ENCODE measurements at places on chromosomes 11 and 22.
A peak's percentile ranks its signal among the peaks of the same experiment; 100 is the strongest.

GRCh38 chr22:29211466-29211865 is 5.8 kb downstream of the EMID1 start:
- DNase-seq = no peak

GRCh38 chr11:77110836-77111235 is 8.2 kb downstream of the OMP start:
- no peak for DNase-seq

DNA sequence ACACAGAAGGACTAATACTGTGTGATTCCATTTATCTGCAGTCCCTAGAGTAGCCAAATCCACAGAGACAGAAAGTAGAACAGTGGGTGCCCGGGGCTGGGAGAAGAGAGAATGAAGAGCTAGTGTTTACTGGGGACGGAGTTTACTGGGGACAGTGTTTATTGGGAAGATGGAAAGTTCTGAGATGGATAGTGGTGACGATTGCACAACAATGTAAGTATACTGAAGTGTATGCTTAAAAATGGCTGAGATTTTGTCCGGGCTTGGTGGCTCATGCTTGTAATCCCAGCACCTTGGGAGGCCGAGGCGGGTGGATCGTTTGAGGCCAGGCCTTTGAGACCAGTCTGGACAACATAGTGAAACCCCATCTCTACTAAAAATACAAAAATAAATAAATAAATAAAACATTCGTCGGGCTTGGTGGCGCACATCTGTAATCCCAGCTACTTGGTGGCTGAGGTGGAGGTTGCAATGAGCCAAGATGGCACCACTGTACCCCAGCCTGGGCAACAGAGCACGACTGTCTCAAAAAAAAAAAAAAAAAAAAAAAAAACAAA is 132.4 kb downstream of the CTTN start:
- DNase-seq = no peak

GRCh38 chr11:75403037-75403436 is 3.7 kb downstream of the RPS3 start:
- DNase-seq = peak; percentile 36

DNA sequence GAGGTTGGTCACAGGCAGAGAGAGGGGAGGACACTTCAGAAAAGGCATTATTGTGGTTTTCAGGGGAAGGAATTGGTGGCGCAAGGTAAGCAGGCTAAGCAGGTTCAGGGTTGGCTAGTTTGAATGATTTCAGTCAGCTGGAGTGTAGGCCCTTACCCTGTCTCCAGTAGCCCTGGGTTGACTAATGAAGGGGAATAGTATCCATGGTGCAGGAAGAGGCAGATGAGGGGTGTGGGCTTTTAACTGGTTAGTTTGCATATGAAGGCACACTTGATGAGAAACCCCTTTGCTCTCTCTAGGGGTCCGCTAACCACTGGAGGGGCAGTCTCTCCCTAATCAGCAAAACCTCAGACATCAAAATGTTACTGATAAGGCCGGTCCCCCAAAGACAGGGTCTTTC is 249.7 kb downstream of the AASDHPPT start:
- no peak for DNase-seq

DNA sequence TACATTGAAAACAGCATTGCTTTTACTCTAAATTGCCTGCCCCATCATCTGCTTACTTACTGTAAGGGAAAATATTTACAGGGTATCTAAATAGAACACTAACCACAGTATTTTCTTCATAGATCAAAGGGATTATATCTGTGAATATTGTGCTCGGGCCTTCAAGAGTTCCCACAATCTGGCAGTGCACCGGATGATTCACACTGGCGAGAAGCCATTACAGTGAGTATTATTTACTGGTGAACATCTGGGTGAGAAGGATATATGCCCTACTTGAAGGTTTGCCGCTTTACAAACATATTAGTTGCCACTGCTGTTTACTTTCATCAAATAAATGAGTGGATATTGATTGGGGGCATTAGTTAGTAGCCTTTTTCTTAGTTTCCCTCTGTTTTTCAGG is 5.9 kb upstream of the CNTF start:
- no peak for DNase-seq

DNA sequence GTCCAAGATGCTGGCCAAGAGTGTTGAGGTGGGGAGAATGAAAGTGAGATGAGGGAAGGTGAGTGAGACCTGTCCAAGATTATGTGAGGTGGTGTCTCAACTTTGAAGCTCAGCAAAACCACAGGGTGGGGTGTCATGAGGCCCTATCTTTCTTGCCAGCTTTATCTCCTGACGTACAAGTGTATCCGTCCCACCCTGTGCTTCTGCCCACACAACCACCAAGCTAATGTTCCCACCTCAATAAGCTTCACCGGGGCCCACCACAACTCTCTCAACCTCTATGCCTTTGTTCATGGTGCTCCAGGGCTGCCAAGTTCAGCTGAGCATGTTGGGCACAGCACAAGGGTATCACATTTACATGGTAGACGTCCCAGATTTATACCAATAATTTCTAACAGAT is 7.1 kb upstream of the TPST2 start:
- DNase-seq = no peak

DNA sequence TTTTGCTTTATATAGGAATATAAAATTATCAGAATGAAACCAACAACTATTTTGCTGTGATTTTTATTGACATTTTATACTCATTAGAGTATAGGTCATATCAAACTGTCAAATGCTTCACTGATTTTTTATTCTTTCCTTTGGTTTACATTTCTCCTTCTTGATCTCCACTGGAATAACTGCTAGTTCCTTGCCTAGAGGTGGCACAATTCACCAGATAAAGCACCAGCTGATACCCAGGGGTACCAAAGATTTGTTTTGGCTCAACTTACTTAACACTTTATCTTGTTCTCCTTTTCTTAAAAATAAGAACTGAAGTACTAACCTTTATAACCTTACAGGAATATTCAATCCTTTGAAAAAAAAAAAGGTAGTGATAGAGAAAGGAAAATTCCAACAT is 725.1 kb upstream of the CHORDC1 start:
- peak; percentile 2 for DNase-seq

DNA sequence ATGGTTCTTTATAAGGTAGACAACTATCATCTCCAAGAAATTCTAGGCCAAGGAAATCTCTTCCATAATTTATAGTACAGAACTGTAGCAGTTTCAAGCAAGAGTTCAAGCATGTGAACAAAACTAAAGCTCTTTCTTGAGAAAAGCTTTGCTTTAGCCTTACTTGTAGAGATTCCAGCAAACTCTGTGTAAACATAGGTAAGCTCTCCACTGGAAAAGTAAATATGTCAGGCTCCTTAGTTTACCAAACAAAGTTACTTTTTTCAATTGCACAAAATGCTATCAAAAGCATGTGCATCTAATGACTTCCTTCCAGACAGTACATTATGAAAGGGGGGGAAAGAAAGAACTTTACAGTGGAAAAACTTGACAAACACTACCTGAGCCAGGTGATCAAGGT is 125.0 kb downstream of the SIK3 start:
- no peak for DNase-seq

DNA sequence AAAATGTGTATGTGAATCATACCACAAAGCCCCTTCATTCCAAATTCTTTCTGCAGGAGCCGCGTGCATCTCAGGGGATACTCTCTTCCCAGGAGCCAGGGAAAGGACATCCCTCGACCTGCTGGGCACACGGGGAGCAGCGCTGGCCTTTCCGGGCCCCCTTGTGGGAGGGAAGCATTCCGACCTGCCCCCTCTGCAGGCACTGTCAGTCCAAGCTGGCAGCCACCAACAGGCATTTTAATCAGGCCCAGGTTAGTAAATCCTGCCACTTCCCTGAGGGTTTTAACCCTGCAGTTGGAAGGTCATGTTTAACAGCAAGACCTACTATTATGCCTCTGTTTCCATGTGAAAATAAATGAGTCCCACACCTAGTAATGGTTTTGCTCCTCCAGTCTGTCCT is 391.5 kb downstream of the SHANK2 start:
- DNase-seq = no peak

DNA sequence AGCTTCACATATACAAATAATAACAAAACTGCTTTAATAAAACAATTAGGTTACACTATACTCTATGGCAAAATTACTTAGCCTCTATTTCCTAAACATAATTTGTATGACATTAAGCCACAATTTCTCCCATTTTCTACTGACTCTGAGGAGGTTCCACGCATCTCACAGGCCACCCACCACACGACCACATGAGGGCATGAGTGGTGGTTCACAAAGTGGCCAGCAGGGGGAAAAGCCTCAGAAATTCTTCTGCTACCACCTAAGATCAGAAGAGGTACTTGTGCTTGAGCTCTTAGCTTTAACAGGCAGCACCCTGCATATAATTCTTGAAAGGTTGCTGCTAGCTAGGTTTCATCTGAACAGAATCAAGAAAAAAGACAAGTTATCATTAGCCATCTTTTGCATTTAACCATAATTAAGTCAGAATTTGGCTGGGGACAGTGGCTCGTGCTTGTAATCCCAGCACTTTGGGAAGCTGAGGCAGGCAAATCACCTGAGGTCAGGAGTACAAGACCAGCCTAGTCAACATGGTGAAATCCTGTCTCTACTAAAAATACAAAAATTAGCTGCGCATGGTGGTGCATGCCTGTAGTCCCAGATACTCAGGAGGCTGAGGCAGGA is 7.7 kb downstream of the LPXN start:
- DNase-seq = peak; percentile 70

- no peak for DNase-seq
These were observed 5.8 kb upstream of the OR5B2 start for GRCh38 chr11:58433638-58434203.

Measured in NCI-H82 (cell line).